ENCODE measurements at places on chromosomes 11 and 22.

DNA sequence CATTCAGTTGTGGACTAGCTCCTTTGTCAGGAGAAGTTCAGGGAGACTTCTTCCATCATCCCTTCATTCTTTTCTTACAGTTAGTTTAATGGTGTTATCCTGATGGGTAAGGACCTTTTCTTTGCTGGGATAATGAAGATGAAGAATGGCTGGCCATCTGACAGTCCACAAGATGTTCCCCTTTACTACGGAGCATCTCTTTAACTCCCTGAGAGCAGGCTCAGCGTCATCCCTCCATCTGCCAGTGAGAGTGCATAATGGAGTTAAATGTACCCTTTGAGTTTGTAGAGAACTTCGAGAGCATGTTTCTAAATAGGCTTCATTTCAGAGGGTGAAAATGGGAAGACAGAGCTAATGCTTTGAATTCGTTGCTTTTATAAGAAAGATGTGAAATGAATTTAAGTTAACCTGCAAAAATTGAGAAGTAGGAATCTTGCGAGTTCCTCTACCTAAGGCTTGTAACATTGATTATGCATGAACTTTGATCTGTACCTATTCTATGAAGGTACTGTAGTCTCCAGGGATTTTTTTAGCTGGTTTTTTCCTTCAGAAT, 1.7 kb downstream of the EP300 start:
- DNase-seq, result peak; percentile 10

DNA sequence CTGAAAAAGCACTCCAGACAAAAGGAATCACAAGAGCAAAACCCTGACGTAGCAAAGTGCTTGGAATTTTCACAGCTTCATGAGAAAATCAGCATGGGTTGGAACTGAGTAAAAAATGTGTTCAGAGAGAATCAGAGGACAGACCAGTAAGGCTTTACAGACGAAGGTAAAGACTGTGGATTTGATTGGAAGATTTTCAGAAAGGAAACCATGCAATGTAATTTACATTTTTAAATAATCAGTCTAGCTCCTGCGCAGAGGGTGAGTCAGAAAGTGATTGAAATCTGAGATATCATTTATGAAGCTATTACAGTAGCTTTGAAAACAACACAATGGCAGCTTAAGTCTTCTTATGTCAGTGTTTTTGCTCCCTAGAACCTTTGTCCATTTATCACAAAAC, 1122.3 kb downstream of the LRRC4C start:
- DNase-seq, result no peak

- DNase-seq, result no peak
These were observed 2.4 kb upstream of the LGALS1 start for GRCh38 chr22:37672920-37673455.

- no peak for DNase-seq
These were observed 18.4 kb downstream of the MS4A6E start for GRCh38 chr11:60345489-60345888.

DNA sequence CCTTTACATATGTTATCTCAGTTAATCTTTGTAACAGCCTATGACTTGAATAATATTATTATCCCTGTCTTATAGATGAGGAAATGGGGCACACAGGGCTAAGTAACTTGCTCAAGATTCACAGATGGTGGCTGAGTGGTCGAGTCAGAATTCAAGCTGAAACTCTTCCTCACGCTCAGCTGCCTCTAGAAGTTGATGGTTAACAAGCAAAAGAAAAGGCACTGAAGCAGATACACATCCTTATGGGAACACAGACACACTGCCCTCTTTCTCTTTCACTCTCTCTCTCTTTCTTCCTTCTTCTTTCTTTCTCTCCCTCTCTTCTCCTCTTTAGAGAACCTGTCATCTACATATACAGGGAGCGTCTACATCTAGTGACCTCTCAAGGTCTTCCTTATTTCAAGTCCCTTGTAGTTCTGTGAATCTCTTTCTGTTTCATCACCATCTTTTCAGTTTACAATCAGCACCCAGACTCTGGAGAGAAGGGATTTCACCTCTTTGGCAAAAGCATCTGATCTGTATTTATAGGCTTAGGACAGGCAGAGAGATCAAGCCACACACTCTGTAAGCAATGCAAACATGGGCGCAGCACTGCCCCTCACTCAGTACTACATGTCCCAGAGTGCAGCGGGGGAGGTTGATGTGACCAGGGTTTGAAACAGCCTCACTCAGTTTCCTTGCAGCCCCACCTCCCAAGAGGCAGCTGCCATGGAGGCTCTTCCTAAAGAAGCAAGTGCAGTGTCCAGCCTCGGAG, 75.7 kb downstream of the GRAMD1B start:
- DNase-seq, result no peak

GRCh38 chr22:43474161-43475101, 62.6 kb downstream of the MPPED1 start:
- no peak for DNase-seq

DNA sequence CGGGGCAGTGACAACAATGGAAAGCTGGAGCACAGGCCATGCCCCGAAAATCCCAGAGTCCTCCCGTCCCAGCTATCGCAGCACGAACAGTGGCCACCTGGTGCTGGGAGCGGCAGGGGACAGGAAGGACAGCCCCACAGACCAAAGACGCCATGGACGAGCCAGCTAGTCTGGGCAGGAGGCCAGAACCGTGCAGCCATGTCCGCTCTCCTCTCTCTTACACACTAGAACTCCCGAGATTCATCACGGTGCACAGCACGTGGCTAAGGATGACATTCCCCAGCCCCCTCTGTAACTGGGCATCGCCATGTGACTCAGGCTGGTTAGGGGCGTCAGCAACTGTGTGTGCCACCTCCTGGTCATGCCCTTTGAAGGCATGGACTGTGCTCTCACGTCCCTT, 4.6 kb downstream of the CDPF1 start:
- DNase-seq, result no peak
